ENCODE measurements at places on chromosomes 4 and X.

GRCh38 chrX:36963069-36963808 is 44.9 kb upstream of the FAM47C start:
- no peak for DNase-seq

- no peak for DNase-seq
Measured at GRCh38 chrX:120306630-120307029, 4.6 kb downstream of the TMEM255A start.

GRCh38 chrX:146863566-146863965 is 49.0 kb upstream of the CXorf51A start:
- DNase-seq, result no peak

DNA sequence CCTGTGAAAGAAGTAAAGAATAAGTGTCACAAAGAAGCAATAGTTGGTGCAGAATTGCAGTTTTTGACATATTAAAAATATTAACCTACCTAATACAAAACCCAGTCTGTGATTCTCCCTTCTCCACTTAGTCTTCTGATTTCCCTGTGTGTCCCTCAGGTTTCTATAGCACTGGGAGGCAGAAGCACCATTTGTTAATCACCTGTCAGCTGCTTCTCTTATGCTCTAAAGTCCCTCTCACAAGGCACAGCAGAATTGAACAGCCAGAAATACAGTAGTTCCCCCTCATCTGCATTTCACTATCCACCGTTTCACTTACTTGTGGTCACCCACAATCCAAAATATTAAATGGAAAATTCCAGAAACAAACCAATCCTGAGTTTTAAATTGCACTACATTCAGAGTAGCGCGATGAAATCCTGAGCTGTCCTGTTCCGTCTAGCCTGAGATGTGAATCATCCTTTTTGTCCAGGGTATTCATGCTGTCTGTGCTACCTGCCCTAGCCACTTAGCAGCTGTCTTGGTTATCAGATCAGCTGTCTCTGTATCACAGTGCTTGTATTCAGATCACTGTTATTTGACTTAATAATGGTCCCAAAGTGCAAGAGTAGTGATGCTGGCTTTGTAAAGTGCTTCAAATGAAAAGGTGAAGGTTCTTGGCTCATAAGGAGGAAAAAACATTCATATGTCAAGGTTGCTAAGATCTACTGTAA is 984.1 kb upstream of the GRID2 start:
- DNase-seq, result no peak

GRCh38 chr4:122073615-122074014 is 78.5 kb upstream of the BLTP1 start:
- DNase-seq, result no peak

DNA sequence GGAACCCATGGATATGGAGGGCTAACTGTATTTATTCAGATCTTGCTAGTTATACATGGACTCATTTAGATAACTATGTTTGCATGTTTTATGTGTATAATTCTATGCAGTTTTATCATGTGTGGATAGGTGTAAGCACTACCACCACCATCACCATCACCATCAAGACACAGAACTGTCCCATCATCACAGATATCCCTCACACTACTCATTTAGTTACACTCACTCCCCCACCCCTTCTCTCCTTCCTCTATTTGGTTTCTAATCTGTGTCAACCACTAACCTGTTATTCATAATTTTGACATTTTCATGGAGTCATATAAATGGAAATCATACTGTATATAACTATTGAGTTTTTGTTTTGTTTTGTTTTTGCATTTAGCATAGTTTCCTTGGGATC is 43.7 kb downstream of the STAG2 start:
- no peak for DNase-seq

GRCh38 chr4:112410804-112411203 is 105.2 kb downstream of the NEUROG2 start:
- DNase-seq, result no peak

- DNase-seq, result no peak
Measured at GRCh38 chr4:183828125-183828524, 77.0 kb upstream of the STOX2 start.

GRCh38 chr4:92234393-92235176 is 69.2 kb upstream of the GRID2 start:
- no peak for DNase-seq

DNA sequence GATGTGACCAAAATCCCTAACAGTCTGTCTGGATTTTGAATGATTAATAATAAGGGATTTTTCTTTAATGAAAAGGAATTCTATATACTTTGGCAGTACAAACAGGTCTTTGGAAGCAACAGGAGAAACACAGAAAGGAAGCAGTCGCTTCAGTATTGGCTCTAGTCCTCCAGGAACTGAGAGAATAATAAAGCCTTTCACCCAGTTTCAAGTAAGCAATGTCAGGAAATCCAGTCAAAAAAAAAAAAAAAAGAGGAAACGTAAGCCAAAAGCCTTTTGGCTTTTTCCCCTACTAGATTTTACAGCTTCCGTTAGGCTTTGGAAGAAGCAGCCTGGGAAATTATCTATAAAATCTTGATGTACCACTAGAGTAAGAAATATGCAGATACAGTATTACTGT is 61.7 kb upstream of the HDAC8 start:
- DNase-seq, result no peak

DNA sequence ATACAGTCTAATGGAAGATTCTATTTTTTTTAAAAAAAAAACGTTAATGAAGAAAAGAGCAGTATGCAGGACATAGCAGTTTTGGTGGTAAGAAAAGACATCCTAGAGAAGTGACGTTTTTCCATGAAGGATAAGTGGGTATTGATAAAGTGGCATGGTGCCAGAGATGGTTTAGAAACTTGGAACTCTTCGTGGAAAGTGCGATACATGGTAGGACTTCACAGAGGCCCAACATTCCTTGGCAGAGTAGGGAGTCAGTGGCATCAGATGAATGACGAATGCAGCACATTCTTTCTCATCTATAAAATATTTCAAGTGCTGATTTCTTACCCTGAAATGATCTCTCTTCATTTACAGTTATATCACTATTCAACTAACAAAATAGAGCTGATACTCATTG is 298.7 kb downstream of the CCSER1 start:
- DNase-seq, result no peak

- no peak for DNase-seq
Measured at GRCh38 chr4:22648996-22649395, 43.7 kb upstream of the GBA3 start.

Data from stimulated activated CD8-positive, alpha-beta memory T cell treated with anti-CD3 and anti-CD28 coated beads, Interleukin-15, amount 100 ng/mL, for 4 hours (primary cell).